Activated naive CD8-positive, alpha-beta T cell treated with anti-CD3 and anti-CD28 coated beads, Interleukin-2, amount 50 U/mL, for 24 hours (primary cell): ENCODE measurements at places on chromosomes 5 and 9.

GRCh38 chr5:94670726-94671125 lies 52.3 kb downstream of the SLF1 start:
- no peaks in the 10 kb centered on the region for H3K4me1 ChIP-seq
- no peaks in the 10 kb centered on the region for H3K27me3 ChIP-seq
- no peak overlapping the region for H3K27ac ChIP-seq
- peaks cover 11% of the 10 kb centered on the region for H3K36me3 ChIP-seq

GRCh38 chr5:167713896-167714295 lies 577.5 kb upstream of the WWC1 start:
- DNase-seq: no peak
- peaks cover 5% of the 10 kb centered on the region for H3K27me3 ChIP-seq
- no peak overlapping the region for H3K4me3 ChIP-seq
- H3K27ac ChIP-seq: no peak overlapping the region
- H3K4me1 ChIP-seq: no peaks in the 10 kb centered on the region
- no peaks in the 10 kb centered on the region for H3K36me3 ChIP-seq

DNA sequence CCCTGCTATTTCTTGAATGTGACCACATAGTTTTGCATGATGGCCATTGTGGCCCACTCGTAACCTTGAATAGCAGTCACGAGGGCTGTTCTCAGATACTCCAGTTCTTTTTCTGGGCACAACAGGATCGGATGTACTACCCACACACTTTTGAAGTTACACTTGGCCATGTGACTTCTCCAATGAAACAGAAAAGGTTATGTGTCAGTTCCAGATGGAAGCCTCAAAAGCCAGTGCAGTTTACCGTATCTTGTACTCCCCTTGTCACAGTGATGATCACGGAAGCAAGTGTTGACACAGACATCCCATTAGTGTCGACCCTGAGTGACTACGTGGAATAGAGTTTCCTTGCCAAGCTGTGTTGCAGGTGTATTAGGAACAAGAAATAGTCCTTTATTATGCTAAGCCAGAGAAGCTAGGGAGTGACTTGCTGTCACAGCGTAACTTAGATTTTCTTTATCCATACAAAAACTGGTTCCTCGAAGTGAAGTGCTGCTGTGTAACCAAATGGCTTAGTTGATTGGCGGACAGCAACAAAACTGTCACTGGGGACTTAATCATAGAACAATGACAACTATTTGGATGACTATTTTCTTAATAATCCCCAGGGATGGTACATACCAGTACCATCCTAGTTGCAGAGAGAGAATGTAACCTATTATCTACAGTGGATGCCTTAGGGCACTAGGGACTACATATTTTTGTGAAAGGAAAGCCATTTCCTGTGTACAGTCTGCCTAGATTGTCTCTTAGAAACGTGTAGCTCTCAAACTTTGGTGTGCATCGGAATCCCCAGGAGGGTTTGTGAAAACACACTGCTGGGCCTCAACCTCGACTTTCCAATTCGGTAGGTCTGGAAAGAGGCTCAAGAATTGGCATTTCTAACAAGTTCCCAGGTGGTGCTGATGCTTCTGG lies 90.1 kb upstream of the DMRT1 start:
- H3K27ac ChIP-seq: peak overlapping the region; percentile 39
- DNase-seq: no peak
- H3K27me3 ChIP-seq: peaks cover 4% of the 10 kb centered on the region
- no peaks in the 10 kb centered on the region for H3K36me3 ChIP-seq

DNA sequence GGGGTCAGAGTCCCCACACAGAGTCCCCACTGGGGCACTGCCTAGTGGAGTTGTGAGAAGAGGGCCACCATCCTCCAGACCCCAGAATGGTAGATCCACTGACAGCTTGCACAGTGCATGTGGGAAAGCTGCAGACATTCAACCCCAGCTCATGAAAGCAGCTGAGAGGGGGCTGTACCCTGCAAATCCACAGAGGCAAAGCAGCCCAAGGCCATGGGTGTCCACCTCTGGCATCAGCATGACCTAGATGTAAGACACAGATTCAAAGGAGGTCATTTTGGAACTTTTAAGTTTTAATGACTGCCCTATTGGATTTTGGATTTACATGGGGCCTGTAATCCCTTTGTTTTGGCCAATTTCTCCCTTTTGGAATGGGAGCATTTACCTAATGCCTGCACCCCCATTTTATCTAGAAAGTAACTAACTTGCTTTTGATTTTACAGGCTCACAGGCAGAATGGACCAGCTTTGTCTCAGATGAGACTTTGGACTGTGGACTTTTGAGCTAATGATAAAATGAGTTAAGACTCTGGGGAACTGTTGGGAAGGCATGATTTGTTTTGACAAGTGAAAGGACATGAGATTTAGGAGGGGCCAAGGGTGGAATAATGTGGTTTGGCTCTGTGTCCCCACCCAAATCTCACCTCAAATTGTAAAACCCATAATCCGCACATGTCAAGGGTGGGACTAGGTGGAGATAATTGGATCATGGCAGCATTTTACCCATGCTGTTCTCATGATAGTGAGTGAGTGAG lies 56.3 kb upstream of the ITGA1 start:
- no peak overlapping the region for H3K27ac ChIP-seq
- no peaks in the 10 kb centered on the region for H3K27me3 ChIP-seq
- H3K4me1 ChIP-seq: peaks cover 16% of the 10 kb centered on the region
- no peaks in the 10 kb centered on the region for H3K36me3 ChIP-seq
- H3K4me3 ChIP-seq: no peak overlapping the region

DNA sequence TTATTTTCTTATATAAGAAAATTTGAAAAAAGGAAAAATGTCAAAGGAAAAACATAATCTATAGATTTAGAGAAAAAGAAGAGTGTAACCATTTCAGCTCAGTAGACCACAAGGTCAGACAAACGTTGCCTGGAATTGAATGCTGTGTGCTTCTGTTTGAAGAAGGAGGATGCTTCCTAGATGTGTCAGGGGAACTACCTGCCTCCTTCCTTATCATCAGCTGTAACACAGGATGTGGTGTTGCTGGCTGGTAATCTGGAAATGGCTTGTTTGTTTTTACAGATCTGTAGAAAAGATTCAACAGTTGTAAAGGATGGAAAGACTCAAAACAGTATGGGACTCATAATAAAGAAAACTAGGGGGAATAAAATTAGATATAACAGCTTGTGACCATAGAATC lies 160.7 kb upstream of the MEF2C start:
- no peak for DNase-seq
- H3K4me3 ChIP-seq: no peak overlapping the region

GRCh38 chr5:1547236-1547635 lies 23.5 kb upstream of the LPCAT1 start:
- H3K36me3 ChIP-seq: no peaks in the 10 kb centered on the region
- no peak overlapping the region for H3K4me3 ChIP-seq
- H3K27ac ChIP-seq: no peak overlapping the region

- H3K27ac ChIP-seq: peak overlapping the region; percentile 93
- no peaks in the 10 kb centered on the region for H3K27me3 ChIP-seq
- peaks cover 96% of the 10 kb centered on the region for H3K4me1 ChIP-seq
- peaks cover 15% of the 10 kb centered on the region for H3K36me3 ChIP-seq
- DNase-seq: no peak
- peak overlapping the region; percentile 81 for H3K4me3 ChIP-seq
These were observed 13.4 kb upstream of the TNFAIP8 start for GRCh38 chr5:119342406-119342805.

- no peaks in the 10 kb centered on the region for H3K4me1 ChIP-seq
- H3K36me3 ChIP-seq: no peaks in the 10 kb centered on the region
- H3K27me3 ChIP-seq: no peaks in the 10 kb centered on the region
- no peak overlapping the region for H3K27ac ChIP-seq
- no peak for DNase-seq
These were observed 1026.9 kb downstream of the MAT2B start for GRCh38 chr5:164532235-164532900.

- no peaks in the 10 kb centered on the region for H3K27me3 ChIP-seq
- H3K27ac ChIP-seq: no peak overlapping the region
- no peaks in the 10 kb centered on the region for H3K4me1 ChIP-seq
These were observed 249.4 kb downstream of the PRDM9 start for GRCh38 chr5:23756779-23757178.

DNA sequence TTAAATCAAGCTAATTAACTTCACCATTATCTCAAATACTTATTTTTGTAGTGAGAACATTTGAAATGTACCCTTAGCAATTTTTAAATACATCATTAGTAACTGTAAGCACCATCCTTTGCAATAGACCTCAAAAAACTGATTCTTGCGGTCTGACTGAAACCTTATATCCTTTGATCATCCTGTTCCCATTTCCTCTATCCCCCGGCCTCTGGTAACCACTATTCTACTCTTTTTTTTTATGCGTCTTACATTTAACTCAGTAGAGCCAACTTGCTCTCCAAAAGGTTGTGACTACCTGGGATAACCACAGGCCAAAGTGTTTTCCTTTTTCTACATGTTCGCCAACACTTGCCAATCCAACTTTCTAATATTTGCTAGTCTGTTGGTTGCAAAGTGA lies 106.1 kb downstream of the IRX1 start:
- H3K27ac ChIP-seq: no peak overlapping the region
- DNase-seq: no peak
- H3K27me3 ChIP-seq: peaks cover 2% of the 10 kb centered on the region
- H3K4me1 ChIP-seq: no peaks in the 10 kb centered on the region

DNA sequence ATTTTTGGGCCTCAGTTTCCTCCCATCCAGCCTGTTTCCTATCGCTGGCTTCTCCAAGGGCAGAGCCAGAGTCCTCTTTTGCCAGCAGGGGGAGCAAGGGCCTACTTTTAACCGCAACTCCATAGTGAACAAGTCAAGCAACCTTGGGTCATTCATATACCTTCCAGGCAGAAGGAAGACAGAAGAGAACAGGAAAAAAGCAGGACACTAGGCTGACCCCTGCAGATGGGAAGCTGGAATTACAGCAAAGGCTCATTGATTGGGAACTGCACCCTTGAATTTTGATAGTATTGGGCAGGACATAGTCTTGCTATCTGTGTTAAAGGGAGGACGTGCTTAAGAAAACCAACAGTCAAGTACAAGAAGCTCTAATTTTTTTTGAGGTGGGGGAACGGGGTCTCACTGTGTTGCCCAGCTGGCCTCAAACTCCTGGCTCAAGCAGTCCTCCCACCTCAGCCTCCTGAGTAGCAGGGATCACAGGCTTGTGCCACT lies 30.1 kb downstream of the QRFP start:
- H3K27ac ChIP-seq: no peak overlapping the region
- H3K36me3 ChIP-seq: peaks cover 21% of the 10 kb centered on the region
- no peaks in the 10 kb centered on the region for H3K27me3 ChIP-seq
- no peak overlapping the region for H3K4me3 ChIP-seq
- peak; percentile 57 for DNase-seq

- H3K4me3 ChIP-seq: no peak overlapping the region
- no peaks in the 10 kb centered on the region for H3K27me3 ChIP-seq
- no peak overlapping the region for H3K27ac ChIP-seq
- no peaks in the 10 kb centered on the region for H3K36me3 ChIP-seq
- DNase-seq: no peak
These were observed 221.1 kb upstream of the ACTBL2 start for GRCh38 chr5:57703721-57704120.

- no peak overlapping the region for H3K4me3 ChIP-seq
- no peaks in the 10 kb centered on the region for H3K4me1 ChIP-seq
- DNase-seq: no peak
- H3K27me3 ChIP-seq: no peaks in the 10 kb centered on the region
- no peaks in the 10 kb centered on the region for H3K36me3 ChIP-seq
These were observed 1258.0 kb upstream of the CDH9 start for GRCh38 chr5:28296254-28297013.

DNA sequence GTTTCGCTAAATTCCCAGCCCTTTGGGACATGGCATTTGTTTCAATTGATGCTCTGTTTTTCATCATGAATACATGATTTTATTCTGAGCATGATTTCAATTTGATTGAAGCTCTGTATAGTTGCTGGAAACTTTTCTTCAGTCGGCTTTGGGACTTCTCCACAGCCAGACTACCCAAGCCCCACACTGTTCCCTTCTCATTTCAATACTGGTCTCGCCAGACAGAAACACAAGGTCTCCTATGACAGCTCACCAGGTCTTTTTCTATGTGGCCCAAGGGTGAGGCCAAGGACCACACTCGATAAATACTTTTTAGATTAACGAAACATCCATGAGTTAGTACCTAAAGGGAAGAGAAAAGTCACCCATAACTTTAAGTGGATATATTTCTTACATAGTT lies 132.2 kb downstream of the ARL15 start:
- no peak overlapping the region for H3K4me3 ChIP-seq
- peaks cover 3% of the 10 kb centered on the region for H3K36me3 ChIP-seq
- no peak for DNase-seq
- no peak overlapping the region for H3K27ac ChIP-seq
- peaks cover 1% of the 10 kb centered on the region for H3K4me1 ChIP-seq
- H3K27me3 ChIP-seq: no peaks in the 10 kb centered on the region

- H3K27me3 ChIP-seq: no peaks in the 10 kb centered on the region
- no peak for DNase-seq
- H3K4me1 ChIP-seq: no peaks in the 10 kb centered on the region
- no peaks in the 10 kb centered on the region for H3K36me3 ChIP-seq
- no peak overlapping the region for H3K27ac ChIP-seq
- H3K4me3 ChIP-seq: no peak overlapping the region
These were observed 170.9 kb downstream of the CTNND2 start for GRCh38 chr5:11733185-11733839.

DNA sequence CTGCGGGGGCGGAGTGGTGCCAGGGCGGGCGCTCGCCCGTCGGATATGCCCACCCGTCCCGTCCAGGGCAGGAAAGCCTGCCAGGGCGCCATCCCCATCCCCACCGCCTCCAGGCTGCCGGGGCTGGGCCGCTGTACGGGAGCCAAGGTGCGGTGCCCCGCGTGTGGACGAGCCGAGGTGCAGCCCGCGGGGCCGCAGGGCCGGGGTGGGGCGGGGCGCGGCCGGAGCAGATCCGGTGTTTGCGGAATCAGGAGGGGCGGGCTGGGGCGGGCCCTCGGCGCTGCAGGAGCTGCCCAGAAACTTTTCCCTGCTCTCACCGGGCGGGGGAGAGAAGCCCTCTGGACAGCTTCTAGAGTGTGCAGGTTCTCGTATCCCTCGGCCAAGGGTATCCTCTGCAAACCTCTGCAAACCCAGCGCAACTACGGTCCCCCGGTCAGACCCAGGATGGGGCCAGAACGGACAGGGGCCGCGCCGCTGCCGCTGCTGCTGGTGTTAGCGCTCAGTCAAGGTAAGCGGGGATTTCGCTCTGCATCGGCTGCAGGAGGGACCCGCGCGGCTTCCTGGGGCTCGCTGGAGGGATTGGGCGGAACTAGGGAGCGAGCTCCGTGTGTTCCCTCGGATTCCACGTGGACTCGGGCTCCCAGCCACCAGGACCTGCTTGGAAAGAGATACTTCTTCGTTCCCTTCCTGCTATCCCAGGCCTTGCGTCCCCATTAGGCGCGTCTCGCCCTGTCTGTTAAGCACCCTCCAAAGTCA lies at the start of gene ITGA2:
ITGA2 (plus strand) TSS at position 328 of the 756 bp plus-strand sequence; CDS start at position 445, 117 bp downstream.
- H3K27ac ChIP-seq: no peak within 1 kb of the TSS
- peaks cover 28% of the 10 kb centered on the region for H3K4me1 ChIP-seq
- peaks cover 54% of the 10 kb centered on the region for H3K27me3 ChIP-seq

DNA sequence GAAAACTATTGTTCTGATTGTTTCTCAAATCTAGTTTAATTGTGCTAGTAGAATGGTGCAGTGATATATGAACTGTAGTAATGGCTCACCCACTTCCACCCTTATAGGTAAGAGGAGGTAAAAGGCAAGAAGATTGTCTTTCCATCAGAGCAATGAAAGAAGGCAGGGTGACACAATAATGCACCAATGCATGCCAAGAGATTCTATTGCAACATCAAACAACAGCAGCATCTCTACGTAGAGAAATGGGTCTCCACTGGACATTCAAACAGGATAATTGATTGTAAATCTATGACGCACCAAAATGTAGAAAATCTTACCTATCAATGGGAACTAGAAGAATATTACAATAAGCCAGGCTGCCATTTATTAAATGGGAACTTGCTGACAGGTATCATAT lies 107.0 kb upstream of the ISL1 start:
- no peaks in the 10 kb centered on the region for H3K36me3 ChIP-seq
- no peak overlapping the region for H3K27ac ChIP-seq
- no peaks in the 10 kb centered on the region for H3K27me3 ChIP-seq
- H3K4me1 ChIP-seq: no peaks in the 10 kb centered on the region

GRCh38 chr5:178531786-178532185 lies 58.4 kb downstream of the COL23A1 start:
- no peak overlapping the region for H3K4me3 ChIP-seq
- DNase-seq: no peak
- no peak overlapping the region for H3K27ac ChIP-seq
- H3K4me1 ChIP-seq: no peaks in the 10 kb centered on the region
